ENCODE measurements at places on chromosomes 2 and 18.

DNA sequence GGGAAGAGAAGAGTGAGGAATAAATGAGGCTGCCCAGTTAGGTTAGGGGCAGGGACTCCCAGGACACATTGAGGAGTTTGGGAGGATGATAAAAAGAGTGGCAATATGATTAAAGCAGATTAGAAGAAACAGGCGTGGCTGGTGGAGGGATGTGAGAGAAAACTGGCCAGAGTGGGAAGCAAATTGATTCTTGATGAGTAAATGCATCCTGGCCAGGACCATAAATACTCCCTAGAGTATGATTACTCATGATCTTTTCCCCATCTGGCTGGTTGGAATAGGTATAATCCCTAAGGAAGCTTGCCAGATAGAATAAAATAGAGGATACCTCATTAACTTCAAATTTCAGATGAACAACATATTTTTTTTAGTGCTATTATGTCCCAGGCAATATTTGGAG, 21.5 kb upstream of the DAW1 start:
- no peak for DNase-seq

DNA sequence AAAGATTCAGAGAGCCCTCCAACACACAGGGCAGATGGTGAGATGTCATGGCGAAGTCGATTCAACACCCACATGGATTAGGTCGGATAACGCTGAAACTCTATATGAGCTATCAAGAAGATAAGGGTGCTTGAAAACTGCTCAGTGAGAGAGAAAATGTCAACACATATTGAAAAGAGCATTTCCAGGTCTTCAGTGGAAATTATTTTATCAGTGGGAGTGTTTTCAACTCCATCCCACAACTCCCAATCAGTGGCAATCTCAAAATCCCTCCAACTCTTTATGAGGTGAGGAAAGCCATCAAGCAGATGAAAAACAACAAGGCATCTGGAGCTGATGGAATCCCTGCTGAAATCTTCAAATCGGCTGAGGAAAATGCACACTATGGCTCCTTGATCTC, 104.5 kb upstream of the KLHL14 start:
- no peak for DNase-seq

DNA sequence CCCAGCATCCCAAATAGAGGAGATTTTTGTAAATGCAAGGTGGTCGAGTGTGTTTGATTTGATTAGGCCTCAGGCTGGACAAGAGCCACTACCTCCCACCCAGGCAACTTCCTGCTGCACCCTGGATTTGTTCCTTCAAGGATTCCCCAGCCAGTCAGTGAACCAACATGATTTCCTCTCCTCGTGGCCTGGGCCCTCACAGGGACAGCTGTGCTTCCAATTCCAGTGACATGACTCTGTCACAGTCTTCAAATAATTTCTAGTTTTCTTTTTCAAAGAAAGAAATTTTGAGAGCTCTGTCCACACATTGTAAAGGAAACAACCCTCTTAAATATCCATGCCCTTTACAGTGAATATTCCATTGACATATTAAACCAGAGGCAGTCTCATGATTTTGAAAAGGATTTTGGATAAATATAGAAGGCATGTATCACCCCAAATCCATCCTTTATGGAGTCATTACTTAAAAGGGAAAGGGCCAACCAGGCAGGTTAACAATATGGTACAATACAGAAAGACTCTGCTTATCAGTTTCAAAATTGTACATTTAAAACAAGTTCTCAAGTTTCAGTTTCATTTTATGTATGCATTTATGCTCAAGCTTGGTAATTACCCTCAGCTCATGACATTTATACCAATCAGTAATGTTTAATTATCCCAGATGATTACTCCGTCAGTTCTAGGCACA, 121.3 kb upstream of the FOSL2 start:
- no peak for DNase-seq

DNA sequence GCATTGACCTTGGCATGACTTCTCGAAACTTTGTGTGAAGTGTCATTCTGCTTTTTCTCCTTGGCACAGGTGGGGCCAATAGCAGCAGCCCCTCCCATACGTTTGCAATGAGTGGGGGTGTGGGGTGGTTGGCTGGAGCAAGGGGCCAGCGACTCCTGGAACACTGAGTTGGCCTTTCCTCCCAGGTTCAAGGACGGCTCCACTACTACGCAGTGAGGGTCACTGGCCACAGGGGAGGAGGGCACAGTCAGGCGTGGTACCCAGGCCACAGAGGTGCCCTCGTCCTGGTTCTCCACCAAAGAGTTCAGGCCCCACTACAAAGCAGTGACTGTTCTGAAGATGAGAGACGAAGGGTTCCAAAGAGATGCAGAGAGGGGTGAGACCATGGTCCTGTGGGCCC, 70.6 kb upstream of the OTOS start:
- no peak for DNase-seq

- DNase-seq = no peak
Measured at GRCh38 chr2:60234274-60234986, 319.0 kb downstream of the BCL11A start.

Data from GOT3 (cell line).